Activated CD4-positive, alpha-beta T cell treated with anti-CD3 and anti-CD28 coated beads, Interleukin-2, amount 50 U/mL, for 1 hour (primary cell): ENCODE measurements at places on chromosomes 6 and 20.

- DNase-seq, result no peak
These were observed 36.1 kb downstream of the EZR start for GRCh38 chr6:158783167-158783450.

- DNase-seq, result no peak
These were observed 465.0 kb upstream of the GJE1 start for GRCh38 chr6:141667580-141668309.

- DNase-seq, result no peak
These were observed 174.1 kb upstream of the PTPRK start for GRCh38 chr6:128694303-128695009.

DNA sequence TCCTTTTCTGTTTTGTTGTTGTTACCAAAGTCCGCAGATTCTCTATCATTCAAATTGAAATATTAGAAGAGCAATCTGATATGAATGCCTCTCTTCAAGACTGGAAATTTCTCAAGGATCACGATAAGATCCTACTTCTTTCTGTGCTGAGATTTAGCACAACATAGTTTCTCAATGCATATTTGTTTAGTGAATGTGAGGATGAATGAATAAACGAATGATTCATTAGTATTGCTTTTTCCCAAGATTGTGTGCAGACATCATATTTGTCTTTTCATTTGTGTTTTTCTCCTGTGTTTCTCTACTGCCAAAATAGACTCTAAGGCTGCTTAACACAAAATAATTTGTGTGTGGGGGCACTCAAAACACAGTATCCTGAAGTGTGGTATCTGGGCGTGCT lies 862.7 kb upstream of the MAP3K7 start:
- DNase-seq, result no peak

GRCh38 chr6:14320332-14320731 lies 202.8 kb downstream of the CD83 start:
- DNase-seq, result no peak
